ENCODE measurements at places on chromosomes 2 and 18.

GRCh38 chr18:2494921-2495320, 76.4 kb downstream of the METTL4 start:
- DNase-seq, result no peak

- no peak for DNase-seq
Measured at GRCh38 chr2:161134547-161135518, 25.4 kb upstream of the TANK start.

DNA sequence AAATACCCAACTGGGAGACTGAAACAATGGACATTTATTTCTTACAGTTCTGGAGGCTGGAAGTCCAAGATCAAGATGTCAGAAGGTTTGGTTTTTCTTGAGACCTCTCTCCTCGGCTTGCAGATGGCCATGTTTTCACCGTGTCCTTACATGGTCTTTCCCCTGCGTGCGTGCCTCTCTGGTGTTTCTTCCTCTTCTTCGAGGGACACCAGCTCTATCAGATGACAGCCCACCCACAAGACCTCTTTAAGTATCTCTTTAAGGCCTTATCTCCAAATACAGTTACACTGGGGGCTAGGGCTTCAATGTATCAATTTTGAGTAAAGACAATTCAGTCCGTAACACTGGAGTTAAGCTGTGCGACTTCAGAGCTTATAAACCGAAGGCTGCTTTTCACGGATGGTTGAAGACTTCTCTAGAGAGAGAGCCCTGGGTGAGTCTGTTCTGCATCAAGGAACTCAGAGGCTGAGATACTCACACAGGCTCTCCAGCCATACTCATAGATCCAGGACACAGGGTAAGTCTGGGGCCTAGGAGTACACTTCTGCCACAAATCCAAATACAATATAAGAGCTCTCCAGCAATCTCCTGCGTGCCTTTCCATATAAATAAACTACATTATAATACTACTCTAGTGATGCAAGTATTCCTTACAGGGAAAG, 339.9 kb upstream of the PKDCC start:
- no peak for DNase-seq

GRCh38 chr18:55654986-55655385, 67.0 kb upstream of the TCF4 start:
- DNase-seq, result no peak

DNA sequence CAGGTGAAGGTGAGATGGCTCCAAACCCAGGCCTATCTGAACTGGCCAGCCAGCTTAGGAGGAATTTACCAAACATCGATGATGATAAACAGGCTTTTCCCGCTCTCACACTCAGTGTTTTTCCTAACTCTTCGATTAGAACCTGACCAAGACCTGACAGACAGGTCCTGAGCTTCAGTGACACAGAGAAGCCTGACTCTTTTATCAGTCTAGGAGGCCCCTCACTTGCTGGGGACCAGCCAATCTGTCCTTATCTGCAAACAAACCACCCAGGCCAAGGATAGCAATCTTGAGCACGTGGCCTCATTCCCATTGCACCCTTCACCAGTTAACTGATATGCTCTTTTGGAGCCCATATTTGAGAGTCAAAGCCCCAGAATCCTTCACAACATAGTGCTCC, 1.9 kb upstream of the ITSN2 start:
- no peak for DNase-seq

GRCh38 chr18:9417073-9417851, 58.1 kb upstream of the RALBP1 start:
- no peak for DNase-seq

DNA sequence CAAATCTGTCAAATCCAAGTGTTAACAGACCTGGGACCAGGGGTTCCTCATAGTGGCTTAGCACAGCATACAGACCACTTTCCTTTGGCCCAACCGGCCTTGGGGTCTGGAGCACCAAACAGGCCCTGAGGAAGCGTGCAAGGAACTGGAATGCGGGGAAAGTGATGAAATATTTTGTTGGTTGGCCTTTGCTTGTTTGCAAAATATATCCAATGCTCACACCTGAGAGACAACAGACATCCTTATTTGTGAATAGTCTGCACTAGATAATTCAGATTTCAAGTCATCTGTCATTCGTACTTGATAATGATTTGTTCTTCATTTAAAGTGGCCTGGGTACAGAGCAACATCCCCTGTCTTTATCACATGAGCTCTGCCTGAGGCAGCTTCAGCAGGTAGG, 43.5 kb downstream of the ABCG8 start:
- no peak for DNase-seq

GRCh38 chr2:240432820-240433801, 2.4 kb upstream of the GPC1 start:
- DNase-seq, result no peak

GRCh38 chr18:62844850-62845643, 129.7 kb downstream of the PHLPP1 start:
- DNase-seq, result no peak

DNA sequence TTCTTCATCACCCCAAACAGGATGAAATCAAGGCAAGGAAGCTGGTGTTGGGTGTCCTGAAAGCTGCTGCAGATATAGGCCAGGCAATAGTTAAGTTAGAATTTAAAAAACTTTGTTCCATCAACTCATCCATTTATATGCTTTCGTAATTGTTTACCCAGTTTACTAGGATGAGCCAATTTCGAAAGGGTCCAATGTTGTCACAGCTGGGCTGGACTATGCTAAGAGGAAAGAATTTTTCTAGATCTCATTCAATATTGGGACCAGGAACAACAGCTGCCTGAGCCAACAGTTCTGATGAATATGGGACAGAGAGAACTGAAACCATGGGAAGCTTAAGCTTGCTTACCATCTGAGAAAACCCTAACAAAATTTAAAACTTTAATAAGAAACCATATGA, 21.6 kb upstream of the SP3 start:
- DNase-seq, result no peak

GRCh38 chr2:101792208-101792607, 94.7 kb downstream of the MAP4K4 start:
- no peak for DNase-seq

DNA sequence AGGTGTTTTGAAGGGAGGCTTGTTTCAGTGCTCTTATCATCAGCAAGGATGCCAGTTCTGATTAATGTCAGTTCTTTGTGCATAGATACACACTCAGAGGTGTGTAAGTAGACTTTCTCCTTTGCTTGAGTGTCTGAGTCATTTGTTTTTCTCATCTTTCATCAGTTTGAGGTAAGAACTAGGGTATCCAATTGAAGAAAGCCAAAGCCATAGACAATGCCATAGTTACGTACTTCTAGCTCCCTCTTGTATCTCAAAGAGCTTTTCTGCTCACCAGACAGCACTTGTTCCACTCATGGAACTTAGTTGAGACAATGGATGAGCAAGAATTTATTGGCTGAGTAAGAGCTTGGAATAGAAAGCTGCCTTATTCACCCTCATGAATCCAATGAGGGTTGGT, 520.1 kb downstream of the PIK3C3 start:
- DNase-seq, result no peak

DNA sequence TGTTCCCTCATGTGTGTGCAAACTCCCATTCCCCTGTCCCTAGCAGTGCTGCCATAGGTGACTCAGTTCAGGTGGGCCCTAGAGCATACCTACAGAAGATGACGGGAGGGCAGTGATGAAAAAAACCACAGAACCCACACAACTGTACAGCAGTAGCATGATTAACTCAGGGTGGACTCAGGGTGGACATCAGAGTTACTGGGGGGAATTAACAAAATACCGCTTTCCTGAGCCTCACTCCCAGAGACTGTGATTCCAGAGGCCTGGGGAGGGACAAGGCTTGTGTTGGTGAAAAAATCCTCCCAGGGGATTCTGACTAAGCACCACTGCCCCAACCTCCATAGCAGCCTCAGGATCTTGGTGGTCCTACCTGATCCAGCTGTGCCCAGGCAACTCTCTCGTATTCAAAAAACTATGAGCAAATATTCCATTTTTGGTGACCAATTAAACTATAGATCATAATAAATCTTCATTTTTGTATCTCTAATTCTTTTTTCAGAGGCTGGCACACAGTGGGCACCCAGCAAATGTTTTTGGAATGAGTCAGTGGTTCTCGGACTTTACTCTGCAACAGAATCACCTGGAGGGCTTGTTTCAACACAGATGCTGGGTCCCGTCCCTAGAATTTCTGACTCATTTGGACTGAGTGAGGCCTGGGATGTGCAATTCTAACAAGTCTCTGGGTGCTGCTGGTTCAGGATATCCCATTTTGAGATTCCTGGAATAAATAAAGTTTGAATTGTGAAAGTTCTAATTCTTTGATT, 84.1 kb upstream of the NABP1 start:
- no peak for DNase-seq

DNA sequence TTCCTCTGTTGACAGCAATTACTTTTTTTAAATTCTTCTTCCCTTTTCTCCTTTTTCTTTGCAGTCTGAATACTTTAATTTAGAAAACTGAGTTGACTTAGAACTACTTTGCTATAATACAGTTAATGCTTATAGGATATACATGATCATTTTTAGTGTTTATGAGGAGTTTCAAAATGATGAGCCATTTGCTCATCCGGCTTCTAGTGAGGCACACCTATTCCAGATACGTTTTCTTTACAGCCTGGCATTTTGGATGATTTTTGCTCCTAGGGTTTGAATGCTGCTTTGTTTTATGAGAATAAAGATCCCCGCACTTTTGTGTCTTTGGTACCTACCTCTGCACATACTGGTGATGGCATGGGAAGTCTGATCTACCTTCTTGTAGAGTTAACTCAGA, 52.8 kb downstream of the EIF5B start:
- no peak for DNase-seq

- no peak for DNase-seq
Measured at GRCh38 chr2:139122711-139123158, 342.5 kb upstream of the NXPH2 start.

GRCh38 chr2:98385050-98385699, 38.9 kb downstream of the CNGA3 start:
- peak; percentile 46 for DNase-seq

DNA sequence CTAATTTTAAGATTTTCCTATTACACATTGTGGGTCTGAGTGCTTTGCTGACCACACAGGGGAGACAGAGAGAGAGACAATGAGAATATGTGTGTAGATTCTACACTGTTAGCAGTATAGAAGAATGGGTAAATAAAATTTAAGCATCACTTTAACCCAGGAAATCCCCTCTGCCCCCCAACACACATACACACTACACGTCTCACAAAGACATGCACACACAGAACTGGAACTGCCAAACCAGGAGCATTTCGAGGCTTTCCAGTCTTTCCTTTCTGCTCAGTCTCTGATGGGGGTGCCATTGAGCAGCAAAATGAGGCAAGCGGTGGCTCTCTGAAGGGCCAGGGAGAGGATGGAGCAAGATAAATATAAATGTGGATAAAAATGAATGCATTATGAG, 2.5 kb downstream of the MERTK start:
- DNase-seq, result no peak

GRCh38 chr2:44515416-44515815, 153.7 kb downstream of the CAMKMT start:
- DNase-seq, result no peak

DNA sequence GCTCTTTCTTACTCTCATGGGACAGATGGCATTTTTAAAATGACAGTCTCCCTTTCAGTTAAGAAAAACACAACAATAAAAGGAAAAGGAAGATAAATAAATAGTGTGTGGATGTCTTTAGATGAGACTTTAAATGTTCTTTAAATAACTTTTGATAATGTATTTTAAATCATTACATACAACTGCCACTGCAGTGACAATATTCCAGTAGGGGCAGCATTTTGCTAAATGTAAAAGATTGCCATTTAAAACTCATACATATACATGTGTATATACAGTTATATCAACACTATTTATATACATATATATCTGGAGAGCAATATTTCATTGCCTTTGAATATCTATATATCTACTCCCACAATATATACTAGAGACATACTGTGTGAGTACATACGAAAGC, 90.7 kb downstream of the INO80D start:
- DNase-seq, result no peak

DNA sequence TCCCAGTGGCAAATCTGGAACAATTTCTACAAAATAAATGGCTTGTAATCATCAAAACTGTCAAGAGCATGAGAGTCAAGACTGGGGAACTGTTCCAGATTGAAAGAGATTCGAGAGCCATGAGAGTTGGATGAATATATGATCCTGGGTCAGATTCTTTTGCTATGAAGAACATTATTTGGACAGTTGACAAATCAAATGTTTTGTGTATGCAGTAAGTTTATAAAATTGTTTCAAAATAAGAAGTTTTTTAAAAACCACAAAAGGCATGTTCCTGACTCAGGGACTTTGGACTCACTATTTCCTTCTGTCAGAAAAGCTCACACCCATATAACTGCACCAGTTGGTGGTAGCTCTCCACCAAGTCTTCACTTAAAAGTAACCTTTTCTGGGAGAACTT, 38.5 kb downstream of the ROCK2 start:
- DNase-seq, result no peak

DNA sequence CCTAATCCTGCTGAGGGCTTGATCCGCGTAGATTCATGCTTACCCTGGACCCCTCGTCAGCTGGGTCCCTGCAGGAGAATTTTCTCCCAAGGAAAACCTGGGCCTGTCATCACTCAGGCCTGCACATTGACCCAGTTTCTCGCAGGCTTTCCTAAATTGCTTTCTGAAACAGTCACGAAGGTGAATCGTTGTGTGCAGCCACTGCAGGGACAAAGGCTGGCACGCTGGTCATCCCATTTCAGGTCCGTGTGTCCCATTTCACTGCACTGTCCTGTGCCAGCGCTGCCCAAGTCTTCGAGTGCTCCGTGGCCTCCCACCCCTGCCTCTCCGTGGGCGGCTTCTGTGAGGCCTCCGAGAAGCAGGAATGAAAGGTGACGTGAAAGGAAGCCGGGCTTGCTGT, 62.8 kb upstream of the YWHAQ start:
- no peak for DNase-seq

- no peak for DNase-seq
Measured at GRCh38 chr18:23847321-23847986, 158.2 kb downstream of the LAMA3 start.

- peak; percentile 5 for DNase-seq
Measured at GRCh38 chr2:68185541-68186164, 28.0 kb downstream of the PNO1 start.

DNA sequence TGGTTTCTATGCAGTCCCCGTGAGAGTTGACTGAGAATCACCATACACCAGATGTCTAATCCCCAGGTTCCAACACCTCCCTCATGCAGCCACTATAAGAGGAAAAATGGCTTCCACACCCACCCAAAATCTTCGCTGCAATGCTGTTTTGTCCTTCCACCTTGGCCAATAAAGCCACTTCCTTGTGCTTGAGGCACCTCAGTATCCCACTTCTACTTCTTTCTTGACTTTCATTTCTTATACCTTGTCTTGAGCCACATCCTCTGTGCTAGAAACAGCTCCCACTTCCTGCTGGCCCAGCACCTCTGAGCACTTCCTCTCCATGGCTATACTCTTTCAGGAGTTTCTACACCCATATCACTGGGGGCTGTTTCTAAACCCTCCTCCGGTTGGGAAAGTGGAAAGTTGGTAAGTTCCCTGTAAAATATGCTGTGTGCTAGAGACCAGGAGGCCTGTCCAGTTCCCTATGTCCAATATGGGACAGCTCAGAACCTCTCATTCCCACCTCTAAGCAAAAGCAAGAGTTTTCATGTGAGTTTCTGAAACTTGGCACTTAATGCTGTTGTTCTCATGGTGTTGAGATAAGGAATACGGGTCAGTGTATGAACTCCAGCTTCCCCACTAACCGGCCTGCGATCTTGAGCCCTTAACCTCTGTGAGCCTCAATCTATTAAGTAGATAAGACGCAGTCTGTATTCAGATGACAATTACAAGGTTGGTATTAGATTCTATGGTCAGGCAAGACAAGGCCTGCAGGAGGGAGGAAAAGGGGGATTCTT, 209.1 kb upstream of the ID2 start:
- peak; percentile 19 for DNase-seq
